ENCODE measurements at places on chromosomes 4 and X.

GRCh38 chr4:138614398-138615142 lies 372.4 kb upstream of the SLC7A11 start:
- DNase-seq = no peak

DNA sequence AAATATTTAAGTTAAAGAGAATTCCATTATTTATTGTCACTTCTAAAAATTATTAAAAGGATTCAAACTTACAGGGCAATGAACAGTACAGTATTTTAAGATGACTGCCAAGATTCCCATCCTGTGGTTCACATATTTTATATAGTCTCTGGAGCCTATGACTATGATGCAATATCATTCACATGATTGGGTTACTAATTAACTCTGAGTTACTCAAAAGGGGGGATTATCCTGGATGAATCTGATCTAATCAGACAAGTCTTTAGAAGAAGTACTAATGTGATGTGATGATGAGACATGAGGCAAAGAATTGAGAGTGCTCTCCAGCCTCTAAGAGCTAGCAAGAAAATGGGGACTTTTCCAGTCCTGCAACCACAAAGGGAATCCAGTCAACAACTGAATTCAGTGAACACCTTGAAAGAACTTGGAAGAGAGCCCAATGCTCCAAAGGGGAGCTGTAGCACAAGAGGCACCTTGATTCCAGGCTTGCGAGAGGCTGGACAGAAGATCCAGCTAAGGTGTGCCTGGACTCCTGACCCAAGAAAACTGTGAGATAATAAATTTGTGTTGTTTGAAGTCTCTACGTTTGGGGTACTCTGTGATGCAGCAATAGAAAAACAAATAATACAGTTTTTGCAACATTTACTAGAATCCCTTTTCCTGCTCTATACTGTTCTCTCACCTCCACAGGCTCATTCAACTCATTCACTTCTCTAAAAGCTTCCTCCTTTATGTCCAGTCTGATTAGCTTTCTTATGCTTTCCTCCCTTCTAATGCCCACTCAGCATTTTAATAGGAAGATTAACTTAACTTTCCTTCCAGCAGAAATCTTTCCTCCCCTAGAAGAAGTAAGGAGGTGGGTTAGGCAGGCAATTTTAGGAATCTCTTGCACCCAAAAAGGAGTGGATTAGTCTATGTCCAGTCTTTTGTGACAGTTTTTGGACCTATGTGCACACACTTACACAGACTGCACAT lies 133.8 kb upstream of the LCORL start:
- DNase-seq = no peak

- no peak for DNase-seq
Measured at GRCh38 chrX:7190157-7190556, 42.2 kb upstream of the PUDP start.

GRCh38 chr4:76562161-76562560 lies 127.1 kb downstream of the SHROOM3 start:
- no peak for DNase-seq

- DNase-seq = no peak
Measured at GRCh38 chr4:64614276-64614675, 205.0 kb upstream of the TECRL start.

DNA sequence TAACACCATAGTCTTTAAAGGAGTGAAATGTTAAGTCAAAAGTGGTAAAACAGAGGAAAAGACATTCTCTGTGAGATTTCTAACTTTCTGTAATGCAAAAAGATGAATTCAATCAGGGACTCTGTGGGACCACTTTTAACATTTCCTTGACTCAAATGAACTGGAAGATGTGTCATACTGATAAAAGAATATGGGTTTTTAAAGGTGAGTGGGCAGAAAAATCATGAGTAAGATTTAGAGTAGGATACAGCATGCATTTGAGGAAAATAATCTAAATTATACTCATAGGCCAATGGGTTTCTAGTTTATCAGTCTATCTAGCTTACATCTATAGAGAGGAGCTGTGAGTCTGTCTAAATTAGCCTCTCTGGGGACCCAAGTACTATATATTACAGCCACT lies 11.0 kb upstream of the TEX13C start:
- no peak for DNase-seq

Measured in T-helper 1 cell (primary cell).